ENCODE measurements at places on chromosomes 2 and 18.

- no peak for DNase-seq
These were observed 67.7 kb downstream of the SMCHD1 start for GRCh38 chr18:2723207-2723606.

GRCh38 chr2:12429779-12430406, 286.8 kb upstream of the TRIB2 start:
- DNase-seq = no peak

- no peak for DNase-seq
These were observed 1091.5 kb upstream of the GYPC start for GRCh38 chr2:125564471-125564870.

DNA sequence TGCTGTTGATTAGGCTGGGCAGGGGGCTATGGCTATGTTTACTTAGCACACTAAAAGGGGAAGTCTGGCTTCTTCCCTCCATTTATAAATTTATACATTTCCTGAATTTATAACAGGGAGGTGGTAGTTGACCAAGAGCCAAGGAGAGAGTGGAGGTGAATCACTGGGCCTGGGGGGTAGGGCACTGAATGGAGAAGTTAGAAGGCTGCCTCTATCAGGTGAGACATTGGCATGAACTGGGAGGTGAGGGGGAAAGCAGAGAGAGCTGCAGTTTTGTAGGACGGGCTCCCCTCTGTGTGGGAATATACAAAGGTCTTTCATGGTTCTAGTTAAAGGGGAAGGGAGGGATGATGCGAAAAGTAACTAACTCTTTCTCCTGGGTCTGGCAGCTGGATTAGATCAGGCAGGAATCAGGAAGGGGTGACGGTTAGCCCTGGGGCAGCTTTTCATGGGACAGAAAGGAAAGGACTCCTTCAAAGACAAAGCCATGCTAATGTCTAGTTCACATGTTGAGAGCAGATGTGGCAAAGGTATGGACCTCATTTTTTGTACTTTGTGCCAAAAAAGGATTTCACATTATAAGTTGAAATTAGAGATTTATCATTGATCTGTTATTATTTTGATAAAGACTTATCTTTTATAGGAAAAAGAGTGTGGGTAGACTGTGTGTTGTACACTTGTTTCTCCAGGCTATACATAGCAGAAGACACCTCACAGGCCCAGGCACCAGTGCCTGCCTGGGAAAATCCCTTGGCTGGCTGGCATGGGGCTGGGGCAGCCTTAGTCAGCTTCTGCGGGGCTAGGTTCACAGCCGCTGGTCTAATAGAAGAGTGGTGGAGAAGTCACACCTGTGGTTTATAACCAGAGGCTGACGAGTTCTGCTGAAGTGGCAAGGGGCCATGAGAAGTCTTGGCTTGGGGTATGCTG, 158.7 kb downstream of the CLIP4 start:
- no peak for DNase-seq

DNA sequence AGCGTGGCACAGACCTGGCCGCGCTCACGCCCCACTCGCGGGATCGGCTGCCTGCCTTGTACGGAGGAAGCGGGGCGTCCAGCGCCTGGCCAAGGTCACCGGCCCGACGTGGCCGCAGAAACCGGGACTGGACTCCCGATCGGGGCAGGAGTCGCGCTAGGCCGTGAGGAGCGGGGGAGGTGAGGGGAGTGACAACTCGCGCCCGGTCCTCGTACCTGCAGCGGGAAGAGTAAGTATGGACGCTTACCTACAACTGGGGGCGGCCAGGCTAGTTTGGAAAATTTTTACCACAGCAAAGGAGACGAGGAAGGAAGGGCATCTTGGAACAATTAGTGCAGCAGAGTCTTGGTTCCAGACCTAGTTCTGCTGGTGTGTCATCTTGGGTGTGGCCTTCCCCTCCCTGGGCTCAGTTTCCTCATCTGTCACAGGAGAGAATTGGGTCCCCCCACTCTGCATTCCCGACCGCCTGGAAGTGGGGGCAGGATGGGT, 693 bp downstream of the UBE2F start:
- DNase-seq = no peak

GRCh38 chr2:27032495-27033252, at the start of gene TMEM214:
Gene TMEM214 (plus strand): TSS chr2:27032965. CDS start chr2:27033016, 51 bp downstream.
- peak; percentile 92 for DNase-seq

DNA sequence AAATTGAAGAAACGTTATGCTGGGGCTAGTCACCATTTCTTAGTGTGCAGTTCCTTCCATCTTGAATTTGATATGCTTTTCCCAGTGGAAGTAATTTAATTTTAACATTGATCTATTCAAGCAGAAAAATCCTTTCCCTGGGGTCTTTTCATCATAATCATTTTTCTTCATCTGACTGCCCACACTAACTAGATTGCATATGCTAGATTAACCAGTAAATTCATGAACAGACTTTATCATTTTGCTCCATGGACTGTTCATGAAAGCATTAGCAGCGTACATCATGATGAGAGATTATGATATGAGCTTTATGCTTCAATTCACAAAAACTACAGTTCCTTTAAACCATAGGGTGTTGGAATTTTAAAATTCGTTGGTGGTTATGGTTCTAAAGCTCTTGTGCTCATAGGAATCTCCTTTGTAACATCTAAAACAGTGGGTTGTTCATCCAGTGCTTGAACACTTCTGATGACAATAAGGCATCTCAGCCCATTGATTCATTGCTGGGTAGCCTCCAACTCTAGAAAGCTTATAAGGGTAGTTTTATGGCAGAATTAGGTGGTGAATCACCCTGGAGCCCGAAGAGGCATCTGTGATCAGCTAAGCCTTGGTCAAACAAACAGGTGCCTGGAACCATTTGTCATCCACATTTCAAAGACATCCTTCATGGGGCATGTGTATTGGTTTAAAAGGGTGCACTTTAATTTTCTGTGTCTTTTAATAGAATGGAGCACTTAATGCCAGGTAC, 77.2 kb upstream of the NDUFV2 start:
- DNase-seq = peak; percentile 28

DNA sequence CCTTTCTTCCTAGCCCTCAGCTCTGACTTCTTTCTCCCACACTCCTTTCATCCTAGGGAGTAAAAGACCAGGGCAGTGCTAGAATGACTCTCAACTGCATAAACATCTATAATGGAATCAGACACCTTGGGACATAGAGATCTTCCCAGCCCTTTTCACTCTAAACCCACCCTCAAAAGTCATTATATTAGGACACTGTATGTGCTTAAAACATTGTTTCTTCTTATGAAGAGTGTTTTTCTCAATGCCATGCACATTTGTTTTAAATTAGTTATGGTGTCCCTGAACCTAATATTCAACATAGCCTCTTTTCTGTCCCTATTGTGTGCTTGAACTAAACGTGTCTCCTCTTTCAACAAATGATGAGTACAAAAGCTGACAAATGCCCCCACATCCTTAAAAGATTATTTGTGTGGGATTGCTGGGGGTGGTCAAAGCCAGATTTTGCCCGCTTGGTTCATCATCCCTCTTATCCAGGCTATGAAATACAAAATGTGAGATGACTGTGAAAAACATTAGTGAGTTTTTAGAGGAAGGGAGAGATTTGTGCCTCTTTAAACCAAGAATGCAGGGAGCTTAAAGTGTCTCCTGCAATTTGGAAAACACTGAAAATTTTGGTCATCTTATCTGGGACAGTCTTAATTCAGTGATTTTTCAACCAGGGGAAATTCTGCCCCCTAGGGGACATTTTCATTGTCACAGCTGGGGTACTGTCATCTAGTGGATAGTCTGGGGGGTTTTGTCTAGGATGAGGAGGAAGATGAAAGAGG, 29.0 kb downstream of the SERPINB5 start:
- DNase-seq = peak; percentile 2
